ENCODE measurements at places on chromosomes 6 and 20.

DNA sequence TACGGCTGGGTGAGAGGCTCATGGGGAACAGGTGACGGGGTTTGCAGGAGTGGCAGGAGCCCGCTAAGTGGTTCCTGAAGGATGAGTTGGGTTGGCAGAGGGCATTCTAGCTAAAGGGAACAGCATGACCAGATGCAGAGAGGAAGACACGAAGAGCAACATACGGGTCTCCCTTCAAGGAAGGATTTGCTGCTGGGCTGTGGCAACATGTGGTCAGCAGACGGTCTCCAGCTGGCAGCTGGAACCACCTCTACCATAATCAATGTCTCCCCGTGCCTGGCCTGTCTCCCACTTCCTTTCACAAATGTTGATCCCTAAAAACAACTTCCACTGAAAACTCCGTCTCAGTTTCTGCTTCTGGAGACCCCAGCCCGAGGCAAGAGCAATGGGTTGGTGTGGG is 80.6 kb upstream of the SULF2 start:
- no peak for DNase-seq

DNA sequence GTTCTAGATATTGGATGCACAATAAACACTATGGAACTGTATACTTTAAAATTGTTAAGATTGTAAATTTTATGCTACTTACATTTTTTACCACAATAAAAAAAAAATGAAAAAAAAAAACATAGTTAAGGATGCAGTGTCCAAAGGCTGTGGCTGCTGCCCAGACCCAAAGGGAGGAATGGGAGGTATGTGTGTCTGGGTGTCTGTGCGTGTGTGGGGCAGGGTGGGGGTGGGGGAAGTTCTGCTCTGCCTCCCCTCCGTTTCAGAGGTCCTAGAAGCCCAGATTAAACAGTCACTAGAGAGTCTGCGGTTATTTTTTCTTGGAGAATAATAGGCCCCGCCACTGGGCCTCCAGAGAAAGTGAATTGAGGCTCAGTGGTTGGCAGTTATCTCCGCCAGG is 136.4 kb upstream of the ARMC2 start:
- no peak for DNase-seq

- DNase-seq: no peak
Observed at GRCh38 chr6:46777476-46778346, 15.5 kb upstream of the MEP1A start.

GRCh38 chr20:47453167-47453782 is 48.4 kb upstream of the NCOA3 start:
- DNase-seq: no peak

DNA sequence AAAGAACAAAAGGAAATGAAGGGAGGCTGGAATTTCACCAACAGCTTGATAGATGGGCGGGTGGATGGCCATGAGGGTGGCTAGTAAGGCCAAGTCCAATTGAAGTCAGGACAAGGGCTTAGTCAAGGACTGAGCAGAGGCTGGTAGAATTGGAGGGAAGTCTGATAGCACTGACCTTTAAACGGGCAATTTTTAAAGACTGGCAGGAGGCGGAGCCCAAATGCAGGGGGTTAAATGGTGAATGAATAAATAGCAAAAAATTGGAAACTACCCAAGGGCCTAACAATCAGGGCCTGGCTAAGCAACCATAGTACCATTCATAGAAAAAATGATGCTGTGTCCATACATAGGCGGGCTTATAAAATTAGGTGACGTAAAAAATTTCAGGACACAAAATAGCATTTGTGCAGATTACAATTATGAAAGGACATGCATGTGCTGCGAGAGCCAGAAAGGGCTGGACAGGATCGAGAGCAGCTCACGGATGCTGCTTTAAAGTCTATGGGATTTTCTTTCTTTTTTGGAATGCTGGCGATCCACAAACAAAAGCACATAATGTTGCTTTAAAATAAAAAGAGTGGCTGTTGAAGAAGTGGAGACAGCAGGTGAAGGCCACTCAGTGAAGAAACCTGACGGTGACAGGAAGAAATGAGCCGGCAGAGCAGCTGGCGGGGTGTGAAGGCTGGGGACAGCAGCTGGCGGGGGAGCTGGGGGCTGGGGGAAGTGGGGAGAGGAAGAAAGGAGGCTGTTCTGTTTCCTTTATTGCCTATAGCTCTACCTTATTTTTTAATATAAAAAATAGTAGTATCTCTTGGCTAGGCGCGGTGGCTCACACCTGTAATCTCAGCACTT is 42.8 kb upstream of the TAF8 start:
- DNase-seq: peak; percentile 65

- DNase-seq: no peak
Observed at GRCh38 chr20:3374296-3374695, 33.2 kb downstream of the DNAAF9 start.

- DNase-seq: peak; percentile 42
Observed at GRCh38 chr6:14660806-14661579, 543.4 kb downstream of the CD83 start.

- no peak for DNase-seq
Observed at GRCh38 chr6:115898246-115898645, 162.4 kb downstream of the FRK start.

- no peak for DNase-seq
Observed at GRCh38 chr6:10217111-10217510, 197.8 kb downstream of the TFAP2A start.

DNA sequence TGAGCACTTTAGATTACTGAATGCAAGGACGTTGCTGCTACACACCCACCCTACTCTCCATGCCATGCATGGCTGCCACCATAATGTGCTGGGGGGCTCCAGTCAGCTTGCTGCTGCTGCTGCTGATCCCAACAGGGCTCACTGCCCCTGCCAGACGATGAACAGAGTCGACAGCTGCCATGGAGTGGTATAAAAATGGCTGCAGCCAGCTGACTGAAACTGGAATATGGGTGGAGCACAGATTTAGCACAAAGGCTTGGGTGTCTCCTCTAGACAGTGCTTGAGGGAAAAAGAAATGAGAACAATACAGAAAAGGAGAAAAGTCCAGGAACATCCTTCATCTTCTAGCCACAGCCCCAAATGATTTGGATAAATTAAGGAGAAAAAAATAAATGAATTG is 150.7 kb downstream of the PDSS2 start:
- no peak for DNase-seq

DNA sequence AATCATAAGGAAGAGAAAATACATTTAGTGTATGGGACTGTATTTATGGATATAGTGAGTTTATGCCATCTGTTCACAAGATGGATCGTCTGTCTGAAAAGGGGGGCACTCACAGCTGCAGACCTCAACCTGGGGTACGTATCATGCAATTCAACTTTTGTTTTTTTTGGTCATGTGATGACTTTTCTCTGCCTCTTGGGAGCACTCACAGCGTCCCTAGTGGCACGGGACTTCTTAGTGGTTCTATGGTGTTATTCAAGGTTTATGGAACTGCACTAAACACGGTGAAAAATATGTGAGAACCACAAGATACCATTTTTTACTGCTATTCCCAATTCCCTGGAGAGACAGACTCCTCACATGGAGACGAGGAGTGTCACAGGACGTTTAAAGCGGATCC is 60.4 kb upstream of the MPC1 start:
- DNase-seq: no peak

- DNase-seq: no peak
Observed at GRCh38 chr6:56996401-56996800, 41.5 kb downstream of the BEND6 start.

DNA sequence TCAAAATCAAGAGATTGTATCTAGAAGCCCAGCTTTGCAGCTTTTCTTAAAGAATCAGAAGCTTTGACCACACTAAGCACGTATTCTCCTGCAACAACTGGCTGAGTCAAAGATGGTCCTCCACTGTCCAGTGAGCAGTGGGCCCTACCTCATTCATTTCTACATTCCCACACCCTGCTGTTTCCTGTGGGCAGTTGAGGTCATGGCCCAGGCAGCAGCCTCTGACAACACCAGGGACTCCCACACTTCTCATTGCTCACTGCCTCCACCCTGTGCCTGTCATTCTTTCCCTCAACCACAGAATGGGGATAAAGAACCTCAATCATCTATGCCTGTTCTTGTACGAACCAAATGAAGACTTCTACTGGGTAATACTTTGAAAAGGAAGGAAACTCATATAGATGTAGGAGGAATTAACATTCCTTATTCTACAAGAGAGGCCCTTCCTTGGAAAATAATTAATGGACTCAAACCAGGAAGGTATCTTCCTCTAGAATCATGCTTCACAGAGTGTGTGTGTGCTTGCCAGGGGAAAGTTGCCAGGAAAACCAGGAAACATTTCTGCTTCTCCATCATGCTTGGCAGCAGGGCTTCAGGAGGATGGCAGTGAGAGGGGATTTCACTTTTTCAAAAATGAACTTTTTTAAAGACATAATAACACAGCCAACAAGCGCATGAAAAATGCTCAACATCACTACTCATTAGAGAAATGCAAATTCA is 191.7 kb upstream of the RIN2 start:
- no peak for DNase-seq

DNA sequence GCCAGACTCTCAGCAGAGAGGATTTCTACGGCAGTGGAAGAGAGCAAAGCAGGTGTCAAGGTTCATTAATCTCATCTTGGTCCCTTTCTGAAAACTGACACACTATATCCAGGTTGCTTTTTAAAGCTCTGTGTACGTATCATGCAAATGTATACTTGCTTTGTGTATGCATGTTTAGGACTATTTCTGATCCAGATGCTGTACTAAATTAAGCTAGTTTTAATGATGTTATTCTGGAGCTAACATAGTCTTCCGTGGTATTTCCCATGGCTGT is 59.2 kb upstream of the SNX9 start:
- DNase-seq: no peak

GRCh38 chr6:3841711-3842565 is 7.2 kb upstream of the FAM50B start:
- DNase-seq: no peak

DNA sequence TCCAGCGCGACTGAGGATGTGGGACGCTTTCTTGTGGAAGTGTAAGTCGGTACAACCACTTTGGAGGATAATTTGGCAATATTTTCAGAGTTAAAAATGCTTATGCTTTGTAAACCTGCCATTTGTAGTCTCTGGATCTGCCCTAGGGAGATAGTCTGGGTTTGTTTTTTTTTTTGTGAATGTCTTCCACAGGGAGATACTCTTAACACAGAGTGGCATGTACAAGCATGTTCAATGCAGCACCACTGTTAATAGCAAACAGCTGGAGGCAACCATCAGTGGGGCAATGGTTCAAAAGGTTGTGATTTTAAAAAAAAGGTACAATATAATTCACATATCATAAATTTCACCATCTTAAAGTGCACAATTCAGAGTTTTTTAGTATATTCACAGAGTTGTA is 22.4 kb downstream of the SLC9A8 start:
- DNase-seq: no peak

DNA sequence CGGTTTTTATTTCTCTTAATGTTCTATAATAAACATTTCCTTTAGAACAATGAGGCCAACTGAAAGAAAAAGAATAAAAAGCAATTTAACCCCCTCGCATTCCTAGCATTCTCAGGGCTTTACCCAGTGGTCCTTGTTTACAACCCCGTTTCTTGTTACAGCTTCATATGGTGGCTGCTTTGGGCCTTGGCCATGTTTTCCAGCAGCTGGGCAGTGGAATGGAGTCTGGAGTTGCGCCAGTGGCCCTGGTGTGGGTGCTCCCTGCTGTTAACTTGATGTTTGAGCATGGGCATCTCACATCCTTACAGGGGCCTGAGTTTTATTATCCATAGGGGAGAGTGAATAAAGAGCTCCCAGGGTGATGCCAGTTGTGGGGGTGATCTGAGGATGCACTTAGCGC is 18.8 kb downstream of the EFCAB8 start:
- DNase-seq: no peak

DNA sequence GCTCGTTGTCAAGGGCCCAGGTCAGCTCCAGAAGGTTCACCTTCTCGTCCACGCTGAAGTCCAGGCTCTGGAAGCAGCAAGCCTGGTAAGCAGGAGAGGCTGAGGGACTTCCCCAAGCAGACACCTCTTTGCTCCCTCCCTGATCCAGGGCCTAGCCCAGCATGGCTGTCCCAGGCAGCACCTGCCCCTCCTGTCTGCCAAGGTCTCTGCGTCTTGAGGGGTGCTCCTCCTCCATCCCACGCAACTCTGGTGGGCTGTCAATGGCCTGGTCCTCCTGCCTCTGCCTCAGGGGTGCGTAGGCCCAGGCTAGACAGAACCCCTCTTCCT is 87.1 kb downstream of the NINL start:
- DNase-seq: no peak

GRCh38 chr6:156316583-156317125 is 460.5 kb upstream of the ARID1B start:
- DNase-seq: no peak

GRCh38 chr6:135707426-135707825 is 144.1 kb upstream of the PDE7B start:
- DNase-seq: no peak

DNA sequence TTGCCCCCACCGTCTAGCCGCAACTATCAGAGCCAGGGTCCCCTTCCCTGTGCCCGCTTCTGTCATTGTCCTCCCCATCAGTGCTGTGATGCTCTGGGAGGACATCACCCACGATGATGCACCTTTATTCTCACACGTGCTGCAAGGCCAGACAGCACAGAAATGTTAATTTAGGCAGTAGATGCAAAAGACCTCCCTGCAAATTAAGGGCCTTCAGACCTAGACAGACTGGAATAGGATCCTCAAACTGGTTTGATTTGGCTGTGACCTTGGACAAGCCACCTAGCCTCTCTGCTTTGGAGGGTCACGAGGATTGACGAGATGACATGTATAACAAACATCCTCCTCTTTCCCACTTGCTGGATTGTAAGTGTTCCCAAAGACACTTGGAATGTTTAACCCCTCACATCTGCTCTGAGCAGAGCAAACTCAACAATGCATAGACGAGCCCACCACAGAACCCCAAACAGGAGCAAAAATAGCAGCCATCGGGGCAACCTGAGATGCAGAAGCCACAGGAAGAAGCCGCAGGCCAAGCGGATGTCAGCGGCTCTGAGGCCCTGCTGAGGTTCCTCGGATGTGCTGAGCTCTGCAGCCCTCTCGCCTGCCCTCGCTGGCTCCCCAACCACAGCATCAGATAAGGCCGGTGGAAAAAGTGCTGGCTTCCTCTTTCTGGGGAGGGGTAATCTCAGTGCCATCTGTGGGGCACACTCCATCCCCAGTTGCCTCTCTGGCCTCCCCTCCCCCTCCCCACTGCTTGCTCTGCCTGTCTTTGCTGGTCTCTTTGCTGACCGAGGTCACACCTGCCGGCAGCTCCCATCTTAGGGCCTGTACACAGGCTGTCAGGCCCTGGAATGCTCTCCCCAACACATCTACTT is 35.3 kb downstream of the TOX2 start:
- DNase-seq: peak; percentile 72

Measured in T-cell (primary cell).